ENCODE measurements at places on chromosomes 4 and X.

DNA sequence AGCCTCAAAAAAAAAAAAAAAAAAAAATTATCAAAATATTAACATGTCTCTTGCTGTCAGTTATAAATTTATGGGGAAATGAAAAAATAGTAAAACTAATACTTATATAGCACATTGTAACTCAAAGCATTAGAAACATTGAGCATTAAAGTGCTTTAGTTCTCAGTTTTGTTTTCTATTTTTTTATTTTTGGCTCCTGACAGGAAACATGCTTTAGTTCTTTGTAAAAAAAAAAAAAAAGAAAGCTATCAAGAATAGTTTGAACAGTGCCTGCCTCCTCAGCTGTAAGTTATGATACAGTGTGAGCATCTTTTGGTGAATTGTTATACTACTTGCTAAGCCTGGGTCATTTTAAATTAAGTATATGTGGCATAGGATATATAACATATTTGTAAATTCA lies 5.1 kb upstream of the CENPC start:
- DNase-seq, result no peak

DNA sequence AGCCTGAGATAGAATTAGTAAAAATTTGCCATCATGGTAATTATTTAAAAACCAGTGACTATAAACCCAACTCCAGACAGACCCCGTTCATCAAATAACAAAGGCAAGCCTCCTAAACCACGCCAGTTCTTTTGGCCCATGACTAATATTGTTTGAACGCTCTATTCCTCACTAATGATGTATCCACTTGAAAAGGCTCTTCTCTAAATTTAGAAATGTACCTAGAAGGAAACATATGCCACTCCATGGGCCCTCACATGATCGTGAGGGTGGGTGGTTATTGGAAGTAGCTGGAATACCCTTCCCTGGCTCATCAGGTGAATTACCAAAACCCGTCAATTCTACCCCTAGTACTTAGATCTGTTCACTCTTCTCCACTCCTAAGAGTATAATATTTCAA lies 249.2 kb downstream of the COL25A1 start:
- no peak for DNase-seq

GRCh38 chrX:15334561-15334960 lies 762 bp downstream of the PIGA start:
- no peak for DNase-seq

- no peak for DNase-seq
These were observed 136.5 kb downstream of the RBM47 start for GRCh38 chr4:40493160-40493559.

- no peak for DNase-seq
These were observed 18.4 kb downstream of the SLC38A5 start for GRCh38 chrX:48451708-48452107.

GRCh38 chrX:153770601-153771414 lies 6.8 kb downstream of the PLXNB3 start:
- DNase-seq, result no peak

- DNase-seq, result no peak
These were observed 49.8 kb downstream of the OSTC start for GRCh38 chr4:108700081-108700757.

DNA sequence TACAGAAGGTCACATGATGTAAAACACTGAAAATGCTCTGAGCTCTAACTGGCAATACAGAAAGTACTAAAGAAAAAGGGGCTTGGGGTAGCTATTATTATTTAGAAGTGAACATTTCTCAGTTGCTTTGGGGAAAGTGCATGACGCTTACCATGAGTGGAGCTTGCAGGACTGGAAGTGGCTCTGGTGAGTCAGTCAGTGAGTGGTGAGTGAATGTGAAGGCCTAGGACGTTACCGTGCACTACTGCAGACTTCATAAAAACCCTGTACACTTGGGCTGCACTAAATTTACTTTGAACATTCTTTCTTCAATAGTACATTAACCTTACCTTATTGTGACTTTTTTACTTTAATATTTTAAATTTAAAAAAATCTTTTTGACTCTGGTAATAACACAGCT lies 89.3 kb upstream of the ENPP6 start:
- no peak for DNase-seq

DNA sequence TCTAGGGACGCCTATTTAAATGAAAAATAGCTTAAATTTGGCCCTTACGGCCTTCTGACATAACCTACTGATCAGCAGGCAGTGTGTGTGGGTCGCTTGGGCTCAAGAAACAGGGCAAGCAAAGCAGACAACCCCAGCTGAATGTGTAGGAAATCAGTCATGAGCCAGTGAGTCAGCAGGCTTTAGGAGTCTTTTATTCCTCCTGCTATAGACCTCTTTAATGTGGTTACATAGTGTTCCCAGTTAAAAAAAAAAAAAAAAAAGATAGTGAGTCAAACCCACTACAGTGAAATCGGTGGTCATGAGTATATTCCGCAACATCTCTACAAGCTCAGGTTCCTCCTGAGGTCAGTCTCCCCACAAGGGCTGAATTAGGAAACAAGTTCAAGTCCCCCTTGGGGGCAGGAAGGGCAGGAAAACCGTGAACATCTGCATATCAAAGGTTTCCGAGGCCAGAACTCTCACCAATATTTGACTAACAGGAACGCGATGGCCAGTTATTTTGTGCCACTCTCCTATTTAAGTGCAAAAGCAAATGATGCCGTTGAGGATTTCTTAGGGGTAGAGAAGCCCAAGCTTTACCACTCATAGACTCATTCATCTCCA lies 32.7 kb downstream of the ACSL1 start:
- peak; percentile 92 for DNase-seq

- peak; percentile 28 for DNase-seq
These were observed 35.3 kb downstream of the AREG start for GRCh38 chr4:74480267-74480666.

Measured in umbilical cord (tissue), 2 donors.